Activated T-cell treated with anti-CD3 and anti-CD28 coated beads for 24 hours (primary cell): ENCODE measurements at places on chromosomes 11 and 22.
A peak's percentile ranks its signal among the peaks of the same experiment; 100 is the strongest.

DNA sequence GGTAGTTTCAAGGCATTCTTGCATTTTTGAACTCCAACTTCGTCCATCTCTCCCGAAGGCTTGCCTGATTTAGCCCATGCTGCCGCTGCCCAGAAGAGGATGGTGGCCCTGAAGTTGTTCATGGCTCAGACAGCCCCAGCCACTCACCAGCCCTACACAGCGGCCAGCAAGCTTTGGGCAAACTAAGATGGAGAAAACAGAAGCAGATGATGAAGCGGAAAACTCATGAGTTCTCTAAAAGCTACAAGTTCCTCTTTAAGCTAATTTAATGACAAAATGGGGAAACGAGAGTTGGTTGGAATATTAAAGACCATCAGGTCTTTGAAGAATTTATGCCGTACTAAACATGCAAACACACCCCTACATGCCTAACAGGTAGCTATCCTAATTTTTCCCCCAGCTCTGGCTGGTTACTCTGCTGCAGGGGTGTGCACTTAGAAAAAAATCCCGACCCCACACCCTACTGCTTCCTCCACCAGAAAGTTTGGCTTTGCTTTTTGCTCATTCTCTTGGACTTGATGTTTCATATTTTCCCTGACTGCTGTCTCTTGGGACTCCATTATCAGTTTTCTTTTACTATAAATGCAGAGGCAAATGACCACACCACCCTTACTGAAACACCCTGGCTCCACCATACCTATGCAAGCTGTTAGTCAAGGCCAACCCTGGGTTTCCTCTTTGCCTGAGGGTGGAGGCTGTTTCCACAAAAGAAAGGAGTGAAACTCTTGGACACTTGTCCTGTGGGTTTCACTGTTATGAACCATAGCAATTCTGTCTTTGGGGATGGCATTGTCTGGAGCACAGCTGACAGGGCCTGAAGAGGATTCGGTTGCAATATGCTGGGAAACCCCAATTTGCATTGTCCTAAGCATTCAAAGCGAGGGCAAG is at the start of gene MPEG1:
TSS of gene MPEG1 (minus strand) at position 184 of the 888 bp plus-strand sequence. CDS start at position 122, 62 bp downstream.
- no peak for DNase-seq

DNA sequence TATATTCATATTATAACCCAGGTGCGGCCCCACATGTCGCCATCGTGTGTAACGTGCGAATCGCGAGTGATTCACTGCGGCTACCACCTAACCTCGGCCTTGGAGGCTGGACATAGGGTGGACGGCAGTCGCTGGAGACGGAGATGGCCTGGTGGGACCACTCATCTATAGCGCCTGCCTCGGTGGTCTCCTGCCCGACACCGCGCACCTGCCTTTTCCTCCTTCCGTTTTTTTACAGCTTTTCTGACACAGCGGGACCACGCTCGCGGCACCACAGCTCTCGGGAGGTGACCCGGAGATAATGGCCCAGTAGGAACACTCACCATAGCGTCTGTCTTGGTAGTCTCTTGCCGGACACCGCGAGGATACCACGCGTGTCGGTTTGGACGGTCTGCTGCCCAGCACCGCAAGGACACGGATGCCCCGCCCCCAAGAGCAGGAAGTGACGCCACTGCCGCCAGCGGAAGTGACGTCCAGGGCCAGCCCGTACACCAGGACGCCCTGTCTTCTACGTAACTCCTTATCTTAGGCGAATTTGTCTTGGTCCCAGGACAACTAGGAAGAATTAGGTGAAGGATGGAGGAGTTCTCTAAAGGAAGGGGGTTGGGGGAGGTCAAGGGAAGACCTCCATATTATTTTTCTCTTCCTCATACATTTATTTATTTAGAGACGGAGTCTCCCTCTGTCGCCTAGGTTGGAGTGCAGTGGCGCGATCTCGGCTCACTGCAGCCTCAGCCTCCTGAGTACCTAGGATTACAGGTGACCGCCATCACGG is 6.4 kb downstream of the SNU13 start:
- DNase-seq = peak; percentile 77

- no peak for DNase-seq
These were observed 139.7 kb downstream of the BRD1 start for GRCh38 chr22:49687786-49688515.

GRCh38 chr11:120343429-120343828 is 7.2 kb downstream of the ARHGEF12 start:
- no peak for DNase-seq

- DNase-seq = no peak
These were observed 34.3 kb downstream of the ETS1 start for GRCh38 chr11:128552783-128553661.

GRCh38 chr11:6452219-6452618 is 11.4 kb upstream of the HPX start:
- DNase-seq = no peak

GRCh38 chr22:49457146-49457545 is 370.5 kb downstream of the BRD1 start:
- no peak for DNase-seq

- no peak for DNase-seq
These were observed 418.7 kb upstream of the ANO5 start for GRCh38 chr11:21774212-21774611.

DNA sequence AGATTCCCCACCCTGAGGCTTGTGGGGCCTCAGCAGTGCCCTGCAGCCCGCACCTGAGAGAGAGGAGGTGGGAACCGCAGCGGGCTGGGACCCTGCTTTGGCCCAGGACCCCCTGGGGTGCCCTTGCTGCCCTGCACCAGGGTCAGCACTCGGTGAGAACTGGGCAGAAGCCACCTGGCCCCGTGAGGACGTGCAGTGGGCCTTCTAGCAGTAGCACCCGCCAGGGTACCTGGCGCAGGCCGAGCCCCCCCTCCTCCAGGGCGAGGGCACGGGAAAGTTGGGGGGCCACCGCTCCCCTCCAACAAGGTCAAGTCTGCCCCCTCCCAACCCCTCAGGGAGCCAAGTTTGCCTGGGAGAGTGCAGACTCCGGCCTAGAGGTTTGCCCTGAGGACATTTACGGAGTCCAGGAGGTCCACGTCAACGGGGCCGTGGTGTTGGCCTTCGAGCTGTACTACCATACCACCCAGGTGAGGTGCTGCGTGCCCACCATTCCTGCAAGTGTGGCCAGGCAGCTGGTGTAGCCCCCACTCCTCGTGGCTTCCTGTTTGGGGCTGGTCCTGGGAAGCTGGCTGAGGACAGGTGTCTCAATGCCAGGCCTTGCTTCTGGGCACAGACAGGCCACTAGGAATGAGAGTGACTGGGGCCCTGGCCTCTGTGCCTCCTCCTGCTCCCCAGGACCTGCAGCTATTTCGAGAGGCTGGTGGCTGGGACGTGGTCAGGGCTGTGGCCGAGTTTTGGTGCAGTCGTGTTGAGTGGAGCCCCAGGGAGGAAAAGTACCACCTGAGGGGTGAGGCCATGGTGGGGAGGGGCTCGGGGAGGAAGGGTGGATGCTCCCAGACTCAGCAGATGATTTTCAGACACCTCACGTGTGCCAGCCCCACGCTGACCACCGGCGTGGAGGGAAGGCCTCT is 3.5 kb downstream of the PGGHG start:
- DNase-seq = no peak

DNA sequence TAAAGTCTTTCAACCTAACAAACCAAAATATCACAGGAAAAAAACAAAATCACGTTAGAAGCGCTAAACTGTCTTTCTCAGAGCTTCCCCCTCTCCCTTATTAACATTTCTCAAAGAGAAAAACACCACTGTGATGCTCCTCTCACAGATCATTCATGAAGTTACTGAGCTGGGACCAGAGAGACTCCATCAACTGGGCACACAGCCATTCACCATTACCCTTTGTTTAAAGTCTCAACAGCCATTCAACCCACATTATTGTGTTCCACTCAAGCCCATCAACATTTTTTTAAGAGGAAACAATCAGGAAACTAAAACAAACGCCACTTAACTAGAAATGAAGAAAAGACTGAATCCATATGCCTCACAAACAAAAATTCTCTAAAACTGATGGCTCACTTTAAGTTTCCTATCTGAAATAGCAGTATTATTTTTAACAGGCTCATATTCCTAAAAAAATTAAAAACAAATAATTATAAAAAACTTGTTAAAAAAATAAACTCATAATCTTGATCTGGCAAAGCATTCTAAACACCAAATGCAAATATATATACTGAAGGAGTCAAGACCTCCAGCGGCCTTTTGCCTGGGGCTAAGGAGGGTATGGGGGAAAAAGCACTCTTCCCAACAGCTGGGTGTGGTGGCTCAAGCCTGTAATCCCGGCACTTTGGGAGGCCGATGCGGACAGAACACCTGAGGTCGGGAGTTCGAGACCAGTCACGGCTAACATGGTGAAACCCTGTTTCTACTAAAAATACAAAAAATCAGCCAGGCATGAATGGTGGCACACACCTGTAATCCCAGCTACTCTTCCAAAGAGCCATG is 14.0 kb downstream of the CELF1 start:
- no peak for DNase-seq

DNA sequence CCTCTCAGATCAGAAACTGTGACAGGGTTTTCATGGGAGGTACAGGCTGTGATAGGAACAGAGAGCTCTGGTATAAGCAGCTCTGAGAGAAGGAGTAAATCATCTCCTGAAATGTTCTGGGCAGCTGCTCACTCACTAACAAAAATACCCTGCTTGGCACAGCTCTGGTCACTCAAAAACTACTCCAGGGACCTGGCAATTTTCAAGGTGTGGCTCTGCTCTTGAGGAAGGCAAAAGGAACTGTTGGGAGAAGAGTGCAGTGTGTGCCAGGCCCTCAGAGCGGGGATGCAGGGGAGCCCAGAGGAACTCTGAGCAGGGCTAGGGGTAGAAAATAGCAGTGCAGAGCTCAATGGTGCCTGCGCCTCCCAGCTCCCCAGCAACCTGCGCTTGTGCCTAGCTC is 180.5 kb upstream of the ZBED5 start:
- DNase-seq = no peak

- DNase-seq = no peak
These were observed 94.1 kb upstream of the PRDM11 start for GRCh38 chr11:45052361-45052760.

DNA sequence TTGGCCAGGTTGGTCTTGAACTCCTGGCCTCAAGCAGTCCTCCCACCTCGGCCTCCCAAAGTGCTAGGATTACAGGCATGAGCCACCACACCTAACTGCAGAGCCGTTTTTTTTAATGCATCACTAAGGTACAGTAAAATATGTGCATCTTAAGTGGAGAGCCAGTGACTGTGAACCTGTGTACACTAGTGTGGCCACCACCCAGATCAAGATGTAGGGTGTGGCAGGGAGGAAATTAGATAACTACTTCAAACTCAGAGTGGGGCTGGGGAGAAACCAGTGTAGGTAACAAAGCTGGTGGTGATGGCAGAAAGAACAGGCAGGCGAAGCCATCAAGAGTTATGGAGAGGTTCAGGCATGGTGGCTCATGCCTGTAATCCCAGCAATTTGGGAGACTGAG is 14.4 kb downstream of the SNAP29 start:
- no peak for DNase-seq

- DNase-seq = no peak
These were observed 25.3 kb upstream of the ALX4 start for GRCh38 chr11:44335052-44335760.

GRCh38 chr11:28107191-28107749 is 686 bp downstream of the KIF18A start:
- DNase-seq = no peak

- DNase-seq = no peak
These were observed 603.0 kb downstream of the BUD13 start for GRCh38 chr11:116169776-116170175.

- DNase-seq = no peak
These were observed 44.6 kb downstream of the LIF start for GRCh38 chr22:30201945-30202344.

DNA sequence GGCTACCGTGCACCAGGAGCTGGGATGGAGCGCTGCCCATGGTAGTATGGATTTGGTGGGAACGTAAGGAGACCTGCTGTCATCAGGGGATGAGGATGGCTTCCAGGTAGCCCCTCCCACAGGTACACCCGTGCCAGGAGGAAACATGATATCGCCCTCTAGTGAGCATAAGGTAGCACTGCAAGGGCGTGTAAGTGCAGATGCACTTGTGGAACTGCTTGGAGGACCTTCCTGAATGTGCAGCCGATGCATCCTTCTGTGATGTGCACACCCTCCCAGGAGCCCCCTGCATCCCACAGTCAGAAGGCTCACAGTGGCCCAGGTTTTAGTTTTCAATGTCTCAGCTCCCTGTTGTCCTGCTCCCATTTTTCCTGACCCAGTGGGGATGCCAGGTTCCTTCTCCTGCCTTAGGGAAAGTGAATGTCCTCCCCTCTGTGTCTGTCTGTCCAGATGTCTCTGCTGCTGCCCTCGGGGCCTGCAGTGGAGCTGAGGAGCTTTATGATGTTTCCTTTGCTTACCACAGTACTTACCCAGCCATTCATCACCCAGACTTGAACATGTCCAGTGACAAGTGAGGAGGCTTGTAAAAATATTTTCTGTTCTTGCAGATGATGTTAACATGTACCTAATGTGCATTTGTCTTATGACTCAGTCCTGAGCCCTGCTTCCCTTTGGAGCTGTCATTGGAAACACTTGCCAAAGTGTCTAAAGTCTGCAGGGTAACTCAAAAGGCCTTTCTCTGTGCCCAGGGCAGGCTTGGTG is 49.2 kb downstream of the DBX1 start:
- peak; percentile 35 for DNase-seq

DNA sequence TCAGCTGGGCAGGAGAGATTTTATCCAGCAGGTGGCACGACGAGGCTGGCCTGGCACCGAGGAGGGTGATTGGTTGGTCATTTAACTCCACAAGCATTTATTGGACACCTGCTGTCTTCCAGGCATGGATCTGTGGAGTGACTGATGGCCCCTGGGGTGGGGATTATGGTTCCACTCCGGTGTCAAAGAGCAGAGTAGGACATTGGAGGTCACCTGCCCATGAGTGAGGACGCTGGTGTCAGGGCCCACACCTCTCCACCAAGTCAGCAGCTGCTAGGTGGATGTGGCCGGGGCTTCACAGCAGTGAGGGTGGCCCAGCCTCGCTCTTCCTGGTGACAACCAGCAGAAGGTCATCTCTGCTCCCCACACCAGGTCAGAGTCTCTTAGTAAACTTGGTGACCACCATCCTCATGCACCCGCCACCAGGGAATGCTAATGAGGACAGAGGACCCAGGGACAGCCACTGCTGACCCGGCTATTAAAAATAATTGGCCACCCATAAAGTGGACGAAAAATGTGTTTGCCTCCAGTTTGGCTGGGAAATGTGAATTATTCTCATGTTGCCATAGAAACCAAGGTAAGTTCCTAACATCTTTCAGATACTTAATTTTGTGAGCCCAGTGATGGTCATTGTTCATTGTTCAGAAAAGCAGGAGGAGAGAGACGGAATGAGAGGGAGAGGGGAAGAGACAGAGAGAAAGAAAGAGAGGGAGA is 428.7 kb downstream of the TBC1D22A start:
- DNase-seq = no peak

- DNase-seq = no peak
These were observed 42.2 kb downstream of the PPFIA1 start for GRCh38 chr11:70312401-70313357.

DNA sequence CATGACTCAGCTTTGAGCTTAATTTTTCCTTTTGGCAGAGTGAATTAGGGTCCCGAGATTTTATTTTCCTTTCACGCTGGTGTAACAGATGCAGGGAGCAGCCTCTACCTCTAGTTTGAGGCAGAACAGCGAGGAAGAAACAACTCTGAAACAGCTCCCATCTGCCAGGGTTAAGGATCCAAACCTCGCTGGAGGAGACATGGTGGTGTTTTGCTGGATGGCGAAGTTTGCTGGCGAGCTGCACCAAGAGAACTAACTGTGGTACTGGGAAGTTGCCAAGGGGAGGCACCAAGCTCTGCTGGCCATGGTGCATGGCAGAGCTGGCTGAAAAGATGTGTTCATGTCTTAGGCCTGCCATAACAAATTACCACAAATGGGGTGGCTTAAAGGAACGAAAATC is 7.6 kb upstream of the ALKBH3 start:
- no peak for DNase-seq
